Right lobe of liver (tissue), 6 donors: ENCODE measurements at places on chromosomes 12 and 14.

DNA sequence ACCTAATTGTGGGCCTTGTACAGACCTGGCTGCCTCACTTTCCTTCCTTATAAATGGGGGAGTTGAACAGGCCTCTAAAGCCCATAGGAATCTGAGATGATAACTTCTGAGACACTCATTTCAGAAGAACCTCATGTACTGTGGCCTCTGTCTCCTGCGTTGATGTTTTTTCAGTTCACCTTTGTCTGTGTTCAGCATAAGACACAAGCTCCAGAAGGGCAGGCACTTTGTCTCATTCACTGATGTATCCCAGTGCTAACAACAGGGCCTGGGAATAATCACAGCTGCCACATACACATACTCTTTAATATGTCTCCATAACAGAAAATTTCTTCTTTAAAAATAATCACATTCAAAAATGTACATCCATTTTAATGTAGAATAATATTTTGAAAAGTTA, 3.3 kb downstream of the FGD6 start:
- no peak for DNase-seq

DNA sequence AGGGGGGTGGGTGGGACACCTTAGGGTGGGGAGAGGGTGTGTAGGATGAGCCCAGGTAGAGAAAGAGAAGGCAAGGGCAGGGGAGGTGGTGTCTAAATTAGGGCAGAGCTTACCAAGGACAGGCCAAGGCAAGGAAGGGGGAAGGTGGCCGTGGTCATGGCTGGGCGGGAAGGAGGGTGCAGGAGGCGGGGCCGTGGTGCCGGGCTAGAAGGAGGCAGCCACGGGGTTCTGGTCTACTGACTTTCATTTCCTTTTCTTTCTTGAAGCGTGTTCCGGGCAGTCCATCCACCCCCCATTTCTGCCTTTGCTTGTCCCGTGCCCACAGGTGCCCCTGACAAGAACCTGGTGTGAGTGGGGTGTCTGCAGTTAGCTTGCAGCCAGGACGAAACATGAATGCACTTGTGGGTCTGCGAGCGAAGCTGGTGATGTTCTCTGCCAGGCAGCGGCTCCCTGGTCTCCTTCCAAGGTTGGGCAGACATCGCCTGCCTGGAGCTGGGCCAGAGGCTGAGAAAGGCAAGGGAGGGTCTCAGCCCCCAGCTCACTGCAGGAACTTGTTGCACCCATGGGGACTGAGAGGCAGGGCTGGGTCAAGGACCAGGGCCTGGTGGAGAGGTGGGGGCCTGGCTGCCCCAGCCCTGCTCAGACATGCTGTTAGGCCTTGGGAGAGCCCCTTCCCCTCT, 58.2 kb downstream of the KIF26A start:
- DNase-seq = no peak

DNA sequence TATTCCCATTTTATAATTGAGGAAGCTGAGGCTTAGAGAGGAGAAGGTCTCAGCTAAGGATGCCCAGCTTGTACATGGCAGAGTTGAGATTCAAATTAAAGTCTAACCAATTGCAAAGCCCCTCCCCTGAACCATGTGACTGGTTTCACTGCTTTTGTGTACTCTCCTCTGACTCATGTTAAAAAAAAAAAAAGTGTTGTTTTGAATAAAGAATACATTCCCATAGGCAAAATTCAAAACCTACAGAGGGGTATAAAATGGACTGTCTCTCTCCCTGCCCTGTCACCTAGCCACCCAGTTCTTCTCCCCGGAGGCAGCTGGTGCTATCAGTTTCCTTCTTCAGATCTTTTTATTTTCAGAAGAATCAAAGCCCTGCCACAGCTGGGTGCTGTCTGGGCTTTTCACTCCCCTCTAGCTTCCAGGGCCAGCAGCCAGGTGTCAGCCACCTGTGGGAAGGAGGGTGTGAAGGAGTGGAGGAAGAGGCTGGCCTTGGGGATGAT, 5.4 kb downstream of the PSMD9 start:
- no peak for DNase-seq

DNA sequence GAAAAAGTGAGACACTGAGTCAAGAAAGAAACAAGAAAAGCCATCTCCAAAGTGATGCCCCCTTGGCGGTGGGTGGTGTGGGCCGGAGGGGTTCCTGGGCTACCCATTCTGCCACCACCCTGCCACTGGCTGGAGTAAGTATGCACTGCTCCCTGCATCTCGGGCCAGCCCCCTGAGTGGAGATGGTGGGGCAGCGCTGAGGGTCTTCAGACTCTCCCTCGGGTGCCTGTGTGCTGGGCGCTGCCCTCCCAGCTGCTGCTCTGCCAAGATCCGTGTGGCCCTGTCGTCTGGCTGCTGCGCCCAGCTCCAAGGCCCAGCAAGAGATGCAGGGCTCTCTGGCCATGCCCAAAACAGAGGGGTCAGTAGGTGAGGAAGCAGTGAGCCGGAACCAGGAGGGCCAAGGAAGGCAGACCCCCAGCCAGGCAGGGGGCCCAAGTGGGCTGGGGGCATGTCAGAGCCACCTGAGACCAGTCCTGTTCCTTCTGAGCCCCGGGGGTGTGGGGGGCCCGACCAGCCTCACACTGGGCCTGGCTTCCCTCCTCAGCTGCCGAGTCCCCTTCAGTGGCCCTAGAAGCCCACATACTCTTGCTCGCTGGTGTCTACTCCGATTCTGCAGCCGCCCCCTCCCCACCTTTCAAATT, 5.2 kb downstream of the GPR132 start:
- DNase-seq = no peak

GRCh38 chr14:49959822-49960408, 67.0 kb downstream of the ARF6 start:
- DNase-seq = no peak

GRCh38 chr14:102848830-102849525, 71.7 kb downstream of the TRAF3 start:
- no peak for DNase-seq

DNA sequence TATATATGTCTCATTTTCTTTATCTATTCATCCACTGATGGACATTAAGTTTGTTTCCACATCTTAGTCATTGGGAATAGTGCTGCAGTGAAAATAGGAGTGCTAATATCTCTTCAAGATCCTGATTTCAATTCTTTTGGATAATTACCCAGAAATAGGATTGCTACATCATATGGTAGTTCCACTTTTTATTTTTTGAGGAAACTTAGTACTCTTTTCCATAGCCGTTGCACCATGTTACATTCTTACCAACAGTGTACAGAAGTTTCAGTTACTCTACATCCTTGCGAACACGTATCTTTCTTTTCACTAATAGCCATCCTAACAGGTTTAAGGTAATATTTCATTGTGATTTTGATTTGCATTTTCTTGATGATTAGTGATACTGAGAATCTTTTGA, 29.8 kb downstream of the TESPA1 start:
- no peak for DNase-seq

DNA sequence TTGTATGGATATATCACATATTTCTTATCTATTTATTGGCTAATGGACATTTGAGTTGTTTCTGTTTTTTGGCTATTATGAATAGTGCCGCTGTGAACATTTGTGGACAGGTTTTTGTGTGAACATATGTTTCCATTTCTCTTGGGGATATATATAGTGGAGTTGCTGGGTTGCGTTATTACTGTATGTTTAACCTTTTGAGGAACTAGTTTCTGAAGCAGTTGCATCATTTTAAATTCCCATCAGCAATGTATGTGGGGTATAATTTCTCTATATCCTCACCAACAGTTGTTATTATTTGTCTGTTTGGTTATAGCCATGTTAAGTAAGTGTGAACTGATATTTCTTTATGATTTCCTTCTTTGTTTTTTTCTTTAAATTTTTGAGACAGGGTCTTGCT, 10.7 kb downstream of the TCTN2 start:
- DNase-seq = no peak

GRCh38 chr12:5033883-5034282, 9.8 kb upstream of the KCNA5 start:
- DNase-seq = no peak

DNA sequence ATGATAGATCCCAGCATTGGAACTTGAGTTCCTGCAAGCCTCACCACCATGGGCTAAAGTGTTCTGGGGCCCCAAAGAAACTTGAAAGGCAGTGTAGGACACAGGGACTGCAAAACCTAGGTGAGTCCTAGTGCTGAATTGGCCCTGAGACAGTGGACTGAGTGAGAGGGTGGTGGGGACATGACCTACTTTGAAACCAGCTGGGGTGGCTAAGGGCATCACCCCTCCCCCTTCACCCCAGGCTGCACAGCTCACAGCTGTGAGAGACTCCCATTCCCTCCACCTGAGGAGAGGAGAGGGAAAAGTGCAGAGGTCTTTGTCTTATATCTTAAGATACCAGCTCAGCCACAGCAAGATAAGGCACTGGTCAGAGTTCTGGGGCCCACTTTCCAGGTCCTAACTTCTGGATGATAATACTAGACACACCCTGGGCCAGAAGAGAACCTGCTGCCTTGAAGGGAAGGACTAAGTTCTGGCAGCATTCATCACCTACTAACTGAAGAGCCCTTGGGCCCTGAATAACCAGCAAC, 62.5 kb downstream of the MAPKAPK5 start:
- DNase-seq = no peak

DNA sequence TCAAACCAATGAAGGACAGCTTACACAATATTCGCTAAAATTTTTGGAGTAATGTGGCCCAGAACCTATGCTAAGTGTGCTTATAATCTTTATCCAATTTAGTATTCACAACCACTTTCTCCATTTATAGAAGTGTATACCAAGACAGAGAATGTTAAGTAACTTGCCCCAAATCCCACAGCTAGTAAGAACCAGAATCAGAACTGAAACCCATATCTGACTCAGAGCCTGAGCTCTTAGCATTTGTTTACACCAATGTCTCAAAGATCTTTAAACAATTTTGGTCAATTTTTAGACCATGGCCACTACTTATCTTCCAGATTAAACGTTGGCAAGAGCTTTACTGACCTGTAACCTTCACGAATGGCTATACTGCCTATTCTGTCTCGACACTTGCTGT, 53.0 kb downstream of the PAPLN start:
- no peak for DNase-seq

DNA sequence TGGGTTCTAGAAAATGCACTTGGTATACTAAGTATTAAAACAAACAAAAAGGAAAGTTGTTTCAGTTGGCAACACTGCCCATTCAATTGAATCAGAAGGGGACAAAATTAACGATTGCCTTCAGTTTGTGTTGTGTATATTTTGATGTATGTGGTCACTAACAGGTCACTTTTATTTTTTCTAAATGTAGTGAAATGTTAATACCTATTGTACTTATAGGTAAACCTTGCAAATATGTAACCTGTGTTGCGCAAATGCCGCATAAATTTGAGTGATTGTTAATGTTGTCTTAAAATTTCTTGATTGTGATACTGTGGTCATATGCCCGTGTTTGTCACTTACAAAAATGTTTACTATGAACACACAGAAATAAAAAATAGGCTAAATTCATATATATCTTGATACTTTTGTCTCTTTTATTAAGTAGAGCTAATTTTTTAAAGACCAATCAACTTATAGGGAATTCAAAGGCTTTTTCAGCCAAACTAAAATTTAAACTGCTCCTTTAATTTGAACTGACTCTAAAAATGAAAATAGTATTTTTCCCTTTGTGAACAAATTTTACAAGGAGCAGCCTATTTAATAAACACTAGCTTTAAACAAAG, 2.8 kb downstream of the FOXG1 start:
- no peak for DNase-seq

DNA sequence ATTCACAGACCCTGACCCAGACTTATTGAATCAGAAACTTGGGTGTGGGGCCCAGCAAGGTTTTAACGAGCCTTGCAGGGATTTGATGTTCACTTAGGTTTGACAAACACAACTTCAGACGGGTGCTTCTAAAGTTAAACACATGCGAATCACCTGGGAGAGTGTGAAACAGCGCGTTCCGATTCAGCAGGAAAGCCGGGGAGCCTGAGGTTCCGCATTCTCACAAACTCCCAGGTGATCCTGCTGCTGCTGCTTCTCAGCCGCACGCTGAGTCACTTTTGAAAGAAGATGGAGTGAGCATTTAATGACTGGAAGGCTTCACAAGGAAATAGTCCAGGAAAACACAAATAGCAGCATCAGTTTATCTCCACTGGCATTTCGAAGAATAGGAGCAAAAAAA, 44.2 kb upstream of the DDX11 start:
- no peak for DNase-seq

GRCh38 chr12:2118481-2119255, 65.9 kb downstream of the CACNA1C start:
- no peak for DNase-seq

DNA sequence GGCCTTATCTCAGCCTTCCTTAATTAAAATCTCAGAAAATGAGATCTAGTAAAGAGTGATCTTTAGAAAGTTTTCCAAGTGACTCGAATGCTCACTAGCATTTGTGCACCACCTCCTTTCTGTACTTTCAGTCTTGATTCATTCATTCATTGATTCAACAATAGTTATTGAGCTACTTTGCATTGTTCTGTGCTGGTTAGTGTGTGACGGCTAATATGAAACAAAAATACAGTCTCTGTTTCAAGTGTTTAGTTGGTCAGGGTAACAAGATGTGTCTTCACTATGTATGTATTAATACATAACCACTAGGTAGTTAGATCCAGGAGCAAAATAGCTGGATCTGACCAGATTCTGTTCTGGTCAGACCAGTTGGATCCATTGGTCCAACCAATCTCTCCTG, 100.9 kb downstream of the FAR2 start:
- no peak for DNase-seq

GRCh38 chr12:26711569-26711968, 121.4 kb downstream of the ITPR2 start:
- no peak for DNase-seq

DNA sequence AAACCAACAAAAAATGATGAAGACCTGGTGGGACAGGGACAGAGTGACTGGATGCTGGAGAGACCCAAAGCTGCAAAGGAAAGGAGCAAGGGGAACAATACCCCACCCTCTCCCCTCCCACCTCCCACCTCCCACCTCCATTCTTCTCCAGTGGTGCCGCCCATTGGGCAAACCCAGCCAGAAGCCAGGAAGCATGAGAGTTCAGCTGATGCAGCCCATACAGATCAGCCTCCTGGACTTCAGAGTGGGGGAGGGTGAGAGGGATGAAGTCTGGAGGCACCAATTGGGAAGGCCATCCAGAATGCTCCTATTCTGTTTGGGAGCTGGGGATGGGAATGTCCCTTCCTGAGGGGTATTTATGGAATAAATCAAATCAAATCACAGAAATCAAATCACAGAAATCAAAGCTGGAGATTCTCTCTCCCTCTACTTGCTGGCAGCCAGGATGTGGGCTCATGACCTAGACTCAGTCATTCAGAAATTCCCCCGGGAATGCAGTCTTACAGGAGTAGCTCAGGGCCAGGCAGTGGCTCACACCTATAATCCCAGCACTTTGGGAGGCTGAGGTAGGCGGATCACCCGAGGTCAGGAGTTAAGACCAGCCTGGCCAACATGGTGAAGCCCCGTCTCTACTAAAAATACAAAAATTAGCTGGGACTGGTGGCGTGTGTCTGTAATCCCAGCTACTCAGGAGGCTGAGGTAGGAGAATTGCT, 31.1 kb downstream of the IRF2BPL start:
- DNase-seq = no peak

DNA sequence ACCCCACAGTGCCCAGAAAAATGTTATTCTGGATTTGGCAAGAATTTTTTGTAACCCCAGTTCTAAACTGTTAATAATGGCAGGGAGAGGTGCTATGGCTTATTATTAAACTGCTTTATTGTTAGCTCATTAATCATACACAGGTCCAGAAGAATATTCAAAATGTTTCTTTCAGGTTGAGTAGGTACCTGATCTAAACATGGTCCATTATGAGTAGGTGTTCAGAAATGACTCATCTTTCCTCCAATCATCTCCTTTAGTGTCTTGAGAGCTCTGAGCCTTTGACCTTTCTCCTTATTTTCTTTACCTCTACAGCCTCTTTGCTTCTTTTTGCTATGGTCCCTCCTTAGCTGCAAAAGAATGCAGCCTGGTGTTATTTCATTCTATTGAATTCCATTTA, 211.0 kb upstream of the GARIN6 start:
- DNase-seq = no peak
